ENCODE measurements at places on chromosomes 2 and 18. TPM values are rescaled to one million over a fixed set of nuclear protein-coding genes. Genes with fewer than 3 reads are reported as not detected.

- DNase-seq: no peak
- no peaks in the 10 kb centered on the region for H3K36me3 ChIP-seq
- H3K27me3 ChIP-seq: no peaks in the 10 kb centered on the region
- peaks cover 15% of the 10 kb centered on the region for H3K4me1 ChIP-seq
- H3K27ac ChIP-seq: peak overlapping the region; percentile 73
Measured at GRCh38 chr2:224038830-224039079, 331 bp downstream of the SERPINE2 start.

- H3K36me3 ChIP-seq: no peaks in the 10 kb centered on the region
- no peaks in the 10 kb centered on the region for H3K27me3 ChIP-seq
- no peak for DNase-seq
- H3K4me1 ChIP-seq: peaks cover 11% of the 10 kb centered on the region
Measured at GRCh38 chr18:59033974-59034373, 105.7 kb upstream of the SEC11C start.

- no peak for DNase-seq
- peaks cover under 1% of the 10 kb centered on the region for H3K4me1 ChIP-seq
Measured at GRCh38 chr18:35502052-35502451, 4.3 kb upstream of the INO80C start.

DNA sequence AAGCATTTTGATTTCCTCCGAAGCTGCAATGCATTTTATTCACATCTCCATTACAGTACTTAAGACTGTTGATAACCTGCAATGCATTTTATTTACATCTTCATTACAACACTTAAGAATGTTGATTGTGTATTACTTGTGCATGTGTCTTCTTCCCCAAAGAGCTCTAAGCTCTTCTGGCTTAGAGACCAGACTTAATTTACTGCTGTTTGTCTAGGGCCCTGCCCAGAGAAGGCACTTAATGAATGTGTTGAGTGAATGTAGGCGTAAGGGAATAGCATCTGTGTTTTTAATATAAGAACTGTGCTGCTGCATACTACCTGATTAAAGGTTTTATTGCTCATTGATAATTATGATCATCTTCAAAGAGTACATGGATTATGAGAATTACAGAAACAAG lies 295.6 kb downstream of the ZNF385B start:
- DNase-seq: no peak
- H3K4me3 ChIP-seq: no peak overlapping the region
- no peak overlapping the region for H3K27ac ChIP-seq
- no peaks in the 10 kb centered on the region for H3K36me3 ChIP-seq

DNA sequence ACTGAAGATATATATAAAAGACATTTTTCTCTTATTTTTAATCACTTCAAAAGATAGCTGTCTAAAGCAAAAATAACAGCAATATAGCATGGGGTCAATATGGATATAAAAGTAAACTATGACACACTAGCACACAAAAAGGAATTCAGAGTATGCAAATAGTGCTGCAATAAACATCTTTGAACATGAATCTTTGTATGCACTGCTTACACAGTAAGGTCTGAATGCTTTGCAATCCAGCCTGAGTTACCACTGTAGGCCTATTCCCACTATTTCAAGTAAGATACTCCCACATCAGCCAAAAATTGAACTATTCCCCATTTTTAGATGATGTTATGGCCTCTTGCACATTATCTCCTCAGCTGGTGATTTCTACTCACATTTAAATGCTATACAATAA lies 27.4 kb upstream of the ERCC3 start:
- no peaks in the 10 kb centered on the region for H3K27me3 ChIP-seq
- H3K4me1 ChIP-seq: no peaks in the 10 kb centered on the region
- H3K36me3 ChIP-seq: no peaks in the 10 kb centered on the region
- no peak overlapping the region for H3K4me3 ChIP-seq

DNA sequence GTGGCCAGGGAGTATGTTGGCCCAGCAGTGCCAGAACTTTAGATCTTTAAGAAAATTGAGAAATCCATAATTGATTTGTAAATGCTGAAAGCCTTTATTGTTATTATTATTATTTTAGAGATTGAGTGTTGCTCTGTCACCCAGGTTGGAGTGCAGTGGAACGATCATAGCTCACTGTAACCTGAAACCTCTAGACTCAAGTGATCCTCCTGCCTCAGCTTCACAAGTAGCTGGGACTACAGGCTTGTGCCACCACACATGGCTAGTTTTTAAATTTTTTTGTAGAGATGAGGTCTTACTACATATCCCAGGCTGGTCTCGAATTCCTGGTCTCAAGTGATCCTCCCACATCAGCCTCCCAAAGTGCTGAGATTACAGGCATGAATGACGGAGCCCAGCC lies 143.2 kb upstream of the CCDC68 start:
- no peak overlapping the region for H3K4me3 ChIP-seq
- no peaks in the 10 kb centered on the region for H3K4me1 ChIP-seq
- no peaks in the 10 kb centered on the region for H3K36me3 ChIP-seq
- H3K27me3 ChIP-seq: no peaks in the 10 kb centered on the region

DNA sequence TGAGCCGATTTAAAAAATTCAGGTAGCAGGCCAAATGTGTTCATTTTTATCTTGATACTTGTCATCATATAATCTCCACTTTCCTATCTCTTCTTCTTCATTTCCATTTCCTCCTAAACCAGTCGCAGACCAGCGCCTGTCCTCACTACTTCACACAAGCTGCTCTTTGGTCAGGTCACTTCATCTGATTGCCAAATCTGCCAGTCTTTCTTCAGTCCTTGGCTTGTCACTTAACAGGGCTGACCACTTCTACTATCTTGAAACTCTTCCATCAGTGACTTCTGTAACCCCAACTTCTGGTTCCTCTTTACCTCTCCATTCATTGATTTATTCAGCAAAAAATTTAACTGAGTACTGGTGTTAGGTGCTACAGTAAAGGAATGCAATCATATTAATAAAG lies 18.0 kb upstream of the SPRED2 start:
- H3K27ac ChIP-seq: no peak overlapping the region
- H3K4me3 ChIP-seq: no peak overlapping the region
- H3K36me3 ChIP-seq: no peaks in the 10 kb centered on the region
- H3K4me1 ChIP-seq: no peaks in the 10 kb centered on the region

- H3K4me1 ChIP-seq: no peaks in the 10 kb centered on the region
- no peak overlapping the region for H3K4me3 ChIP-seq
- no peaks in the 10 kb centered on the region for H3K36me3 ChIP-seq
- no peak for DNase-seq
- H3K27ac ChIP-seq: no peak overlapping the region
Measured at GRCh38 chr18:51339856-51340255, 142.4 kb upstream of the MEX3C start.

HK2 gene
- 6.6 TPM for total RNA-seq

CASP10 gene
- total RNA-seq: 21.4 TPM

HOXD10 gene
- 1.3 TPM for total RNA-seq

SLC9A4 gene
- not detected for total RNA-seq

TXNL1 gene
- 18.0 TPM for total RNA-seq

Measured in tibial nerve (tissue), 4 donors.